ENCODE measurements at places on chromosomes 7 and 10.

GRCh38 chr10:86363833-86364490 lies 2.6 kb downstream of the GRID1 start:
- DNase-seq: no peak

DNA sequence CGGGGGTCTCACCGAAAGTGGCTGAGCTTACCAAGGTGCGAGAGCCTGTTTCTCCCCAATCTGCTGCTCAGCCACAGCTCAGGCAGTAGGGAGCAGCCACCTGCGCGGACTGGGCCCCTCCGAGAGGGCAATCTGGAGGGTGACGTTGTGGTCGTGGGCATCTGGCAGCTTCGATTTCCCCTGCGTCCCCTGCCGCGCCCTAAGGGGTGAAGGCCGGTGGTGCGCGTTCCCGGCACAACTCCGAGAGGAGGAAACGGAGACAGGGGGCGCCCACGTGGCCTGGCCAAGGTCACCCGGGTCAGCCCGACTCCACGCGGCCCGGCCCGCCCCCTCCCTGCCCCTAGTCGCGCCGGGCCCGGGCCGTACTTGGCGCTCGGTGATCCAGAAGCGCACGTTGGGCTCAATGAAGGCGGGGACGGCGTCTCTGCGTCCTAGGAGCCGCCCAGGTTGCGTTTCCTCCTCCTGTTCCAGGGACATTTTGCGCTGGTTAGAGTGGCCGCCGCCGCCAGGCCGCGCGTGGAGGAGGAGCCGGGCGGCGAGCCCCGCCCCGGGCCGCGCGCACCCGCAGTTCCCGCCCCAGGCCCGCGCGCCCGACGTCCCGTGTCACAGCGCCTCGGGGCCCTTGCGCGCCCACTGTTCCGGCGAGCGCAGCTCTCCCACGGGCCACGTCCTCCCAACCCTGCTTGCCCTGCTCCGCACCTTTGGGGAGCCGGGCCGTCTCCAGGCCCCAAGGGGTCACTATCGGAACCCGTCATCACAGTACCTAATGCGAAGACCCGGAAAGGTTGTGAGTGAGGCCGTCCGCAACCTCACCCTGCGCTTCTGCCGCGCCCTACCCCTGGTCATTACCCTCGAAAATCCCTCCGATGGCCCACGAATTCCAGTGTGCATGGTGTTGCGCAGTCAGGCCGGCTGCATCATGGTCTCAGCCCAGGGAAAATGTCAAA lies at the start of gene SFXN4:
TSS of gene SFXN4 (minus strand) at position 544 of the 947 bp plus-strand sequence. CDS start at position 477, 67 bp downstream.
- DNase-seq: peak; percentile 91

- DNase-seq: no peak
These were observed 13.0 kb downstream of the GALNT17 start for GRCh38 chr7:71144963-71145362.

- no peak for DNase-seq
These were observed 59.1 kb upstream of the PPP1R3C start for GRCh38 chr10:91691981-91692380.

DNA sequence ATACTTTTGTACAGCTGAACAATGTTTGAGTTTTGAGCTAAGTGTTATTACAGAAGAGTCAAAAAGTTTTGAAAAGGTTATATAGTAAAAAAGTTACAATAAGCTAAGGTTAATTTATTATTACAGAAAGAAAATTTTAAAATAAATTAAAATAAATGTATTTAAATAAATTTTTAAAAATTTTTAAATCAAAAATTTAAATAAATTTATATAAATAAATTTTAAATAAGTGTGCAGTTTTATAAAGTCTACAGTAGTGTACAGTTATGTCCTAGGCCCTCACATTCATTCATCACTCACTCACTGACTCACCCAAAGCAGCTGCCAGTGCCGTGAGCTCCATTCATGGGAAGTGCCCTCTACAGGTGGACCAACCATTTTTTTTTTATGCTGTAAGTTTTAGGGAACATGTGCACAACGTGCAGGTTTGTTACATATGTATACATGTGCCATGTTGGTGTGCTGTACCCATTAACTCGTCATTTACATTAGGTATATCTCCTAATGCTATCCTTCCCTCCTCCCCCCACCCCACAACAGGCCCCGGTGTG lies 462.9 kb upstream of the ZMIZ1 start:
- DNase-seq: no peak

DNA sequence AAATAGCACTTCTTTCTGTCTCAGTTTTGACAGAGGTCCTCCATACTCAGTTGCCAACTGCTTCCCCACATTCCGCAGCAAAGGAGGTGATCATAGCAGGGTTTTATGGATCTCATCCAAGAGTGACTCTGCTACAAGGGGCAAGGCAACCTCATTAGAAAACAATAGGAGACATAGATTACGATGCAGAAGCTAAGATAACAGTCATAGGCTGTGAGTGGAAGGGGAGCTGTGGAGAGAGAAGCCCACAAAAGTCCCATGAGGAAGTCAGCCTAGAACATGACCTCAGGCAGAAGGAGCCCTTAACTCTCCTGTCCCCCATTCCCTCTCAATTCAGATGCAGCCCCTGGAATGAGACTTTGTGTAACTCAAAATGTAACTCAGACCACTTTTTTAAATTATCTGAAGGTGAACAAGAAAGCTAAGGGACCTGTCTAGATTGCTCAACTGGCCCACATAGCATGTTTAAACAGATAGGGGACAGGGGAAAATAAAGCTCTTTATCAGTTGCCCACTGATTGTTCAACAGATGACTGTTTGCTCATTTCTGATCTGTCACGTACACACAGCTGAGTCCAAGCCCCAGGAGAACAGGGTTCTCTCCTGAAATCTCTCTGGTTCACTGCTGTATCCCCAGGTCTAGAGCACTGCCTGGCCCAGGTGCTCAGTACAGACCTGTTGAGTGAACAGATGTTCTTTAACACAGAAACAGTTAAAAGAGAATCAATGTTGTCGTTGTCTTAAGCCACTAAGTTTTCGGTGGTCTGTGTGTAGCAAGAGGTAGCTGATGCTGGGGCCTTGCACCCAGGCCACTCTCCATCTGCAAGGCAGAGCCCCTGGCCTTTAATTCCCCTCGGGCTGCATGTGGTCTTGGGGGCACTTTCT lies 1.5 kb upstream of the NCOA4 start:
- DNase-seq: no peak

- no peak for DNase-seq
These were observed 19.0 kb downstream of the CLEC2L start for GRCh38 chr7:139542308-139543151.

GRCh38 chr7:4074994-4075393 lies 607.1 kb upstream of the FOXK1 start:
- no peak for DNase-seq

GRCh38 chr7:2613931-2614600 lies 17.7 kb upstream of the TTYH3 start:
- peak; percentile 59 for DNase-seq

- DNase-seq: no peak
These were observed 9.4 kb downstream of the IFRD1 start for GRCh38 chr7:112459645-112460044.

Data from foreskin fibroblast (primary cell).